Heart left ventricle (tissue), 16 donors: ENCODE measurements at places on chromosomes 16 and 17. TPM values are rescaled to one million over a fixed set of nuclear protein-coding genes. Genes with fewer than 3 reads are reported as not detected.
A peak's percentile ranks its signal among the peaks of the same experiment; 100 is the strongest.

- DNase-seq: no peak
Measured at GRCh38 chr17:68290268-68290954, 516 bp downstream of the SLC16A6 start.

GRCh38 chr16:22428654-22429053 is 54.2 kb upstream of the CDR2 start:
- peak; percentile 72 for DNase-seq

DNA sequence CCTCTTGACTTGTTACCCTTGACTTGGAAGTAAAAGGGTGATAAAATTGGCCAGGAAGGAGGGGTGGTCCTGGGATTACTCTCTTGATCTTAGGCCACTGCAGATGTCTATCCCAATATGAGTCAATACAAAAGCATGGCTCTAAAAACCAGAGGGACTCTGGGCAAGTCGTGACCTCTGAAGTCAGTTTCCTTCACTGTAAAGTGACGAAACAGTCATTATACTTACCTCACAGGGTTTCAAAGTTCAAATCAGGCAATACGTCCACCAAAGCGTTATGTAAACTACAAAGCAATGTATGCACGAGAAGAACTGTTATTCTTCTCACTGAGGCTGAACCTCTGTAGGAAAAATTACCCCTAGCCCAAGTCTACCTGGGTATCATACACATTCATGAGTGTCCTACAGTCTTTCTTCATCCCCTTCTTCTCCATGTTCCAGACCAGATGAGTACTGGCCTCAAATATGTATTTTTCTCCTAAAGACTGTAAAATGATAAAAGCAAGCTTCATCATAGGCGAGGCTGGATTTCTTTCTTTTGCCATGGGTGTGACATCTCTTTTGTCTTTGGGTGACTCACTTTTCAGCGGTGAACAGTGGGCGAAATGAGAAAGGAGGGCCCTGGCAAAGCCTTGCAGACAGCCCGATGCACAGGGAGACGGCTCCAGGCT is 34.5 kb upstream of the CLEC18B start:
- no peak for DNase-seq

DNA sequence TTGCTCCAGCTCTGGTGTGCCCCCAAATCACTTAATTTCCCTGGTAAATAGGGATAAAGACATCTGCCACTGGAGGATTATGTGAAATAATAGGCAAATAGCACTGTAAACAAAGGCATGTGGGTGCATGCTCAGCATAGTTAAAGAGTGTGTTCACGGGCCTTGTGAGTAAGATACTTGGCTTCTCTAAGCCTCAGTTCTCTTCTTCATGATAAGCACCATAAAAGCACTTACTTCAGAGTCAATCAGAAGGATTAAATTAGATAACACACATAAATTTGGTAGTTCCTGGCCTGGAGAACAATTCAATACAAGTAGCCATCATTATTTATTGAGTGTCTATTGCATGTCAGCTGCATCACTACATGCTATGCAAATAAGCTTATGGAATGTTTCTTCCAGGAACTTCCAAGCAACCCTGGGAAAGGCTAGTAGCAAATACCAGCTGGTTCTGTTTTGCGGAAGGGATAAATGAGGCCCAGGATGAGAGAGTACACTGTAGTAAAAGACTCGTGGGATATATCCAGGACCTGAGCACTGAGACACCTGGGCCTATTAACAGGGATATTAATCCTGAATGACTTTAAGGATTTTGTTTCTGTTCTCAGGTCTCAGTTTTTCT is 14.5 kb downstream of the CCL11 start:
- no peak for DNase-seq

GRCh38 chr16:56569971-56570370 is 5.1 kb downstream of the MT4 start:
- DNase-seq: no peak

DNA sequence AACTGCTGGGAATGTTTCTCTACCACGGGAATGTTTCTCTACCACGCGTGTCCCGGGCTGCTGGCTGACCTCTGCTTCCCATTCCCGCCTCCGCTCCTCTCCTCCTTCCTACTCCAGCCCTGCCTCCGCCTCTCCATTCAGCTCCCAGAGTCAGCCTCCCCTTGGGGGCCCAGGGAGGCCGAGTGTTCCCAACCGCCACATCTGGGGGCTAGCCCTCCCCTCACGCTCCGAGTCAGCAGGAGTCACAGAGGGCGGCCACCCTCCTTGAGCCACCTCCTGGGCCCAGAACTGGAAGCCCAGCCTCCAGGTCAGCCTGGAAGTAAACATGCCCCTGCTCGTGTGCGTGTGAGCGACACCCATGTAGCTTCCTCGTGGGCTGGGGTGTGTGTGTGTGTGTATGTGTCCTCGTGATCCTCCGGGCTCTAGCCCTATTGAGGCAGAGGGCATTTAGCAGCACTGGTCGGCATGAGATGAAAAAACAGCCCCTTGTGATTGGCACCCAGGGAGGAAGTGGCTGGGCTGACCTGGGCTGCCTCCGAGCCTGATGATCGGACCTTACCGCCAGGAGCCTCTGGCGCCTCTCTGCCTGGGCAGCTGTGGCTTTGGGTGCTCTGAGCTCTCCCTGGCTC is 7.3 kb downstream of the CYGB start:
- no peak for DNase-seq

DNA sequence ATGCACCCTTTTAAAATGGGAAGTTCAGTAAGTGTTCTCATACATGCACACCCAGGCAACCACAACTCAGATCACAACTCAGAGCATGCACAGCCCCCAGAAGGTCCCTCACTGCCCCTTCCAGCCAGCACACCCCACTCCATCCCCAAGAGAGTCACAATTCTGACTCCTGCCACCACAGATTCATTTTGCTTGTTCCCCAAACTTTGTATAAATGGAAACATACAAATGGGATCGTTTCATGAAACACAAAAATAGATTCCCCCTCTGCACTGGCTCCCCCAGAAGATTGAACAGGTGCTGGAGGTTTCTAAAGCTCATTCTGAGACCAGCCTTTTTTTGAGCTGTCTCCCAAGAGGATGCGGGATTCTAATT is 3.3 kb upstream of the TNFRSF13B start:
- DNase-seq: no peak

GRCh38 chr17:63910096-63910495 is 962 bp downstream of the CSHL1 start:
- no peak for DNase-seq

- no peak for DNase-seq
Measured at GRCh38 chr16:73237601-73238000, 189.7 kb upstream of the ZFHX3 start.

- DNase-seq: peak; percentile 73
Measured at GRCh38 chr16:4272114-4272956, 488 bp downstream of the TFAP4 start.

GRCh38 chr17:4913994-4914393 is 11.1 kb upstream of the CHRNE start:
- no peak for DNase-seq

GRCh38 chr17:7887038-7887481 is 1.5 kb upstream of the CHD3 start:
- DNase-seq: no peak

- no peak for DNase-seq
Measured at GRCh38 chr16:75758215-75758614, 31.9 kb upstream of the CPHXL start.

DNA sequence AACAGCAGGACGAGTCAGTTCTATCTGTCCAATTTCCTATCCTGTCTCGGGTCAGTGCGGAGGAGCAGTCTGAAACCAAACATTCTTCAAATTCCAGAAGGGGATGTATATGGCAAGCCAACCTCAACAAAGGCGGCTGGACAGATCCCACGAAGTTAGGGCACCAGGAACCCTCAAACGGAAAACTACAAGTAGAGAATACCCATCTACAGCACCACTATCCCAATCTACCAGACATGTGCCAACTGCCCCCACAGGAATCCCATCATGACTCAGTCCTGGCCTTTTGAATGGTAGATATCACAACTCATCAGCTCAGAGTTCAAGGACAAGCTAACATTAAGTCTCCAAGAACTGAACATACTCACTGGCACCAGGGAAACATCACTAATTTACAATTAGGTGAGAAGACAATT is 2.3 kb downstream of the NAT9 start:
- DNase-seq: no peak

- DNase-seq: no peak
Measured at GRCh38 chr17:43396491-43397060, 2.2 kb upstream of the ARL4D start.

GRCh38 chr17:794876-795275 is 12.7 kb downstream of the MRM3 start:
- DNase-seq: peak; percentile 91

- no peak for DNase-seq
Measured at GRCh38 chr17:603406-604114, 111.1 kb downstream of the VPS53 start.

GRCh38 chr16:27181019-27181790 is 22.1 kb upstream of the KDM8 start:
- no peak for DNase-seq

- no peak for DNase-seq
Measured at GRCh38 chr17:72604518-72604917, 483.7 kb downstream of the SOX9 start.

GRCh38 chr17:29734640-29735039 is 111.9 kb upstream of the CORO6 start:
- no peak for DNase-seq

- peak; percentile 94 for DNase-seq
Measured at GRCh38 chr17:29589524-29590410, at the start of gene GIT1. Gene GIT1, minus strand, starts transcription at chr17:29589648. Its CDS starts 270 bp downstream, at chr17:29589378.

GRCh38 chr17:14756479-14756878 is 455.6 kb downstream of the HS3ST3B1 start:
- no peak for DNase-seq

GRCh38 chr17:4544135-4544950 is 10.8 kb downstream of the MYBBP1A start:
- peak; percentile 23 for DNase-seq

DNA sequence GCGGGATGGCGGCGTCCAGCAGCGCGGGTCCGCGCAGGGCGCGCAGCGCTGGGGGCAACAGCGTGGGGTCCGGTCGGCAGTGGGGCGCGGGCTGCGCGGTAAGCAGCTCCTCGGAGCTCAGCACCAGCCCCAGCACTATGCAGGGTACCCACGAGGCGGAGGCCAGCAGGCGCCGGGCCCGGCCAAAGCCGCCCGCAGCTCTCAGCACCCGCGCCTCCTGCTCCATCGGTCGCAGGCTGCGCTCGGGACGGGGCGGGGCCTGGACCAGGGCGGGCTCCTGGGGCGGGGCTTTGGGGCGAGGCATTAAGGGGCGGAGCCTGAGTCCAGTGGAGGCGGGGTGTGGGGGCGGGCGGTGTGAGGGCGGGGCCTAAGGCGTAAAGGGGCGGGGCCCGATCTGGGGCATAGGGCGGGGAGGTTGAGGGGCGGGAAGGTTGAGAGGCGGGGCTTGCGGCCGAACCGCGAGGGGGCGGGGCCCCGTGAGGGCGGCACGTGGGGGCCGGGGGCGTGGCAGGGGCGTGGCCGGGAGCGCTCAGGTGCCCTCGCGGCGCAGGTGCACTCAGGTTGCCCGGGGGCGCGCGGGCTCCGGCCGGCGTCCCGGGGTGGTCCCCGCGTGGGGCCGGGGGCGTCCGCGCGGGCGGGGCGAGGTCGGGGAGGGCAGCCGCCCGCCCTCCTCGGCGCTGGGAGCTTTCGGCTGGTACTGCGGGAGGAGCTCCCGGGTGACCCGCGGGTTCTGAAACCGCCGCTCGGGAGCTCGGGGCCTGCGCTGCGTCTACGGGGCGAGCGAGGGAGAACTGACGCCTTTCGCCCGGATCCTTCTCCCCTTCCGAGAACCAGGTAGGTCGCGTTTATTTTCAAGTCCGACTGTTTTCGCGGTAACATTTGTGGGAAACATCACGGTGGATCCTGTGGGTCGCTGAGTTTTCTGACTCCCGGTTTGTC is 1.4 kb upstream of the SLC22A31 start:
- peak; percentile 86 for DNase-seq

DNA sequence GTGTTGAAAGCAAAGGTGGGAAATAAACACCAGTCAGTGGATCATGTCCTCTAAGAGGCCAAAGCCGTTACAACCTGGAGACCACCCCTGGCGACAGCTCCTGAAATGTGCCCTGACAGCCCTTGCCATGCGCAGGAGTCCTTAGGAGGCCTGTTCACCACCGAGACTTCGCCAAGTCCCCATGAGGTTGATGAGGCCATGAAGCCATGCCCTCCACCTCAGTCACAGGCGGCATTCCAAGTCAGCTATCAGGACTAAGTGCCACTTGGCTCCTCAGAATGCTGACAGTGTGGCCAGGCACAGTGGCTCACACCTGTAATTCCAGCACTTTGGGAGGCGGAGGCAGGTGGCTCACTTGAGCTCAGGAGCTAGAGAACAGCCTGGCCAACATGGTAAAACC is 27.1 kb downstream of the ADAM11 start:
- DNase-seq: no peak

DNA sequence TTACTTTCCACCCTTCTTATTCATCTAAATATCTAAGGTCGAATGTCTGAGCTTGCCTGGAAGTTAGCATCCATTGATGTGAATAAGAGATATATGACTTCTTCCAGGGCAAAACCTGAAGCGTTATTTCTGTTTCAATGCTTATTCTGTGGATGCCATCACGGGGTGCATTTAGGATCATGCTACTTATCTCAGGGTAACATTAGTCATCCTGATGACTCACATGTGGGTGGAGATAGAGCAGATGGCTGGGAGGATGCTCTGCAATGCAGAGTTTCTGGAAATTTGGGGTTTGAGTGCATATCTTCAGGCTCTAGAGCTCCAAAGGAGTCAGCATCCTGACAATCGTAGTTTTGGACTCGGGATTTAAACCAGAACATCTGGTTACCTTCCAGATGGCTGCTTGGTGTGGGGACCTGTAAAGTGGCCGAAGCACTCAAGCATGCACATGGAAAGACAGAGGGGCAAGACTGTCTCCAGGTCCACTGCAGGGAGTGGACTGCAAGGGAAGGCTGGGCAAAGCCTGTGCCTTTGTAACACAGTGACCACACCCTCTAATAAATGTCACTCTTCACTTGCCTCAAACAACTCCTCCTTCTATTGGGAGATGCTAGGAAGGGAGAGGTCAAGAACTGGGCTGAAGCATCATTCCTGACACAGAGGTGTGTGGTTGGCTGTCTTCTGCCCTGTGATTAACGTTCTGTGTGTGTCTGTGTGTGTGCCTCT is 175.2 kb upstream of the SALL1 start:
- DNase-seq: no peak

- DNase-seq: no peak
Measured at GRCh38 chr17:66840061-66840460, 5.1 kb downstream of the CACNG5 start.

GRCh38 chr16:53779186-53779585 is 75.2 kb downstream of the FTO start:
- no peak for DNase-seq

GRCh38 chr17:39653662-39654331 is 11.4 kb upstream of the TCAP start:
- peak; percentile 84 for DNase-seq

KRTAP4-3 gene
- not detected for total RNA-seq

ASPHD1 gene
- 0.85 TPM for total RNA-seq

KCNJ2 gene
- total RNA-seq: 28.8 TPM

CCL5 gene
- not detected for total RNA-seq

CACNG1 gene
- total RNA-seq: not detected

PRSS53 gene
- 0.22 TPM for total RNA-seq

SPATA32 gene
- total RNA-seq: not detected

DNAAF8 gene
- total RNA-seq: 3.4 TPM

RANGRF gene
- total RNA-seq: 33.6 TPM

CCL8 gene
- not detected for total RNA-seq

TBC1D3E gene
- not detected for total RNA-seq

TNFRSF17 gene
- not detected for total RNA-seq

CMTM4 gene
- total RNA-seq: 12.2 TPM
